Osteocyte (in vitro differentiated cells): ENCODE measurements at places on chromosomes 12 and 14. TPM values are rescaled to one million over a fixed set of nuclear protein-coding genes. Genes with fewer than 3 reads are reported as not detected.

- peaks cover 47% of the 10 kb centered on the region for H3K36me3 ChIP-seq
- peak; percentile 70 for DNase-seq
- no peak overlapping the region for H3K27ac ChIP-seq
- H3K27me3 ChIP-seq, result no peaks in the 10 kb centered on the region
Measured at GRCh38 chr12:2672863-2673262, 121.9 kb upstream of the FKBP4 start.

DNA sequence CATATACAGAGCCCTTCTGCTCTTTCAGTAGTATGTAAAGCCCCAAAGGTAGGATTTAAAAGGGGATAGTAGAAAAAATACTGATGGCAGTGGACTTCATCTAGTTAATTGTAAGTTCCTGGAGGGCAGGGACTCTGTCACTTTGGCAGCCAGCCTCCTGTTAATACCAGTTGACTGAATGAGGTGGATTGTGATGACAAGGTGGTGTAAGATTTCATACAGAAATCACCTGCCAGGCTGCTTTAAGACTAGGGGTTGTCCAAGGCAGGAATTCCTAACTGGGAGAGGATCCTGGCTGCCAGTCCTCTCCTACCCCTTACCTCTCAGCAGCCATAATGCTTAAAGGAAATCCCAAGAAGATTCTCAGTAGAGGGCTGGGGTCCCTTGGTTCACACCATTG, 7.3 kb downstream of the DYRK2 start:
- no peak for DNase-seq
- peaks cover 28% of the 10 kb centered on the region for H3K36me3 ChIP-seq
- H3K27me3 ChIP-seq, result no peaks in the 10 kb centered on the region

- no peak for DNase-seq
- H3K4me3 ChIP-seq, result no peak overlapping the region
- peaks cover 15% of the 10 kb centered on the region for H3K4me1 ChIP-seq
- H3K27me3 ChIP-seq, result no peaks in the 10 kb centered on the region
- H3K27ac ChIP-seq, result no peak overlapping the region
- no peaks in the 10 kb centered on the region for H3K36me3 ChIP-seq
Measured at GRCh38 chr12:47882781-47883546, 21.8 kb downstream of the VDR start.

DNA sequence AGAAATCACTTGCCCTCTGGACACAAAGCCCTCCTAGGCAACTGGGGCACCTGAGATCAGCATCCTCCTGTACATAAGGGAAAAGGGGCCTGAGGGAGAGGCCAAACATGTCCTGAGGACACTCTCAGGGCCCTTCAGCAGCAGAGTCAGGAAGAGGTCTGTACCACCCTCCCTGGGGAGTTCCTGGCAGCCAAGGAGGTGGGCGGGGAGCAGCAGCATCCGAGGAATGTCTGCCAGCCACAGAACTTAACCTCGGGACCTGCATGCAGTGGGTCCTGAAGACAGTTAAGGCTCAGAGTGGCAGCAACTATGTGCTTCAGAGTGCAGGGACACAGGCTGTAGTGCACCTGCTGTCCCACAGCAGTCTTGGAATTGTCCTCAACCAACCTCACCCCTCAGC, 62.1 kb downstream of the SPTB start:
- peaks cover 11% of the 10 kb centered on the region for H3K4me1 ChIP-seq
- H3K27ac ChIP-seq, result no peak overlapping the region
- no peak overlapping the region for H3K4me3 ChIP-seq
- no peaks in the 10 kb centered on the region for H3K36me3 ChIP-seq
- H3K27me3 ChIP-seq, result peaks cover 7% of the 10 kb centered on the region
- DNase-seq, result no peak

DNA sequence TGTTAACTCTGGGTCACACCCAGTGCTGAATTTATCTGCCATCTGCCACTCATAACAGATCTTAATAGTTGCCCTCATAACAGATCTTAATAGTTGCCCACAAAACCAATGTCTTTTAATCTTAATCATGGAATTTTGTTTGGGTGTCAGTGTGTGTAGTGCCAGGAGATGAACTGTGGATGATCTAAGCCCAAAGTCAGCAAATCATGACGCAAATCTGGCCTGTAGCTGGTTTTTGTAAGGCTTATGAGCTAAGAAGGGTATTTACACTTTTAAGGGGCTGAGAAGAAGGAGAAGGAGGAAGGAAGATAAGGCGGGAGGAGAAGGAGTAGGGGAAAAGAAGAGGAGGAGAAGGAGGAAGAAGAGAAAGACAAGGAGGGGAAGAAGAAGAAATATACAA, 10.0 kb upstream of the IL26 start:
- H3K27me3 ChIP-seq, result peaks cover 18% of the 10 kb centered on the region
- H3K4me3 ChIP-seq, result no peak overlapping the region
- H3K27ac ChIP-seq, result no peak overlapping the region
- DNase-seq, result no peak
- H3K36me3 ChIP-seq, result no peaks in the 10 kb centered on the region

- DNase-seq, result no peak
- H3K27ac ChIP-seq, result no peak overlapping the region
- H3K4me1 ChIP-seq, result peaks cover 9% of the 10 kb centered on the region
- no peaks in the 10 kb centered on the region for H3K27me3 ChIP-seq
Measured at GRCh38 chr12:111359231-111359913, 9.5 kb downstream of the PHETA1 start.

- H3K27ac ChIP-seq, result no peak overlapping the region
- H3K4me3 ChIP-seq, result no peak overlapping the region
- no peaks in the 10 kb centered on the region for H3K36me3 ChIP-seq
- DNase-seq, result no peak
- H3K27me3 ChIP-seq, result peaks cover 5% of the 10 kb centered on the region
Measured at GRCh38 chr12:32515137-32515873, 115.9 kb downstream of the FGD4 start.

DNA sequence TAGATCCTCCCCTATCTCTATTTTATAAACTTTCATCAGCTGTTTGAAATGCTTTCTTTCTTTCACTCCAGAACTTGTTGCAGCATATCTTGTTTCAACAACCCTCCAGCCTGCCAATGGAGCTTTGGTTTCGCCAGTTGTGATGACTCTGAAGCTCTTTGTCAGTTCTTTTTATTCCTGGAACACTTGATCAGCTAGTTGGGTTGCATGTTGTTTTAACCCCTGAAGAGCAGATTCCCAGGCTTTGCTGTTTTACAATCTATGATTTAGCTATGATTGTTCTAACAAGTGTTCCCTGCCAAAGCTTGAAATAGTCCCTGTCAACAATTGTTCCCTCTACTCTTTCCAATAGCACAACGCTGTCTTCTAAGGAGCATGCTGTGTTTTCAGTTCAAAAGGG, 50.6 kb upstream of the FUT8 start:
- peaks cover 8% of the 10 kb centered on the region for H3K27me3 ChIP-seq
- no peak overlapping the region for H3K4me3 ChIP-seq
- H3K4me1 ChIP-seq, result peaks cover 6% of the 10 kb centered on the region
- no peak for DNase-seq
- no peak overlapping the region for H3K27ac ChIP-seq

DNA sequence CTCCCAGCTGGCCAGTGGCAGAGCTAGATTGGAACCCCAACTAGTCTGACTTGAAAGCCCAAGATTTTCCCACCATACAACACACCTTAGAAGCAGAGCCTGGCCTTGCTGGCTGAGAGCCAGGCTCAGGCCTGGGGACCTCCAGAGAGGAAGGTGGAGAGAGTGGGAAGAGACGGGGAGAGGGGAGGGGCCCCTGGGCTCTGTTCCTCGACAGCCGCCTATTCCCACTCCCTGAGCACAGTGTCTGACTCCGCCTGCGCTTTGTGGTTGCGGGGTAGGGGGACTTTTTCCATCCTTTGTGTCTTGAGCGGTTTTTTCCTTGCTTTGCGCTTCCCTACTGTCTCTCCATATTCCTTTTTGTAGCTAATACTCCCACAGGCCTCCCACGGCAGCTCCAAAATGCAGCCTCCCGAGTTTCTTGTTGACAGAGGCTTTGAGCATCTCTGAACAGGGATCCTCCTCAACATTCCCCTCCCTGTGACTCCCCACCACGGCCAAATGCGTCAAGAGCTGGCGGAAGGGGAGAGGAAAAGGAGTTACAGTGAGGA, 4.0 kb upstream of the KCNH3 start:
- peak; percentile 67 for DNase-seq
- no peak overlapping the region for H3K4me3 ChIP-seq
- peaks cover 11% of the 10 kb centered on the region for H3K27me3 ChIP-seq
- H3K4me1 ChIP-seq, result peaks cover 9% of the 10 kb centered on the region
- H3K27ac ChIP-seq, result no peak overlapping the region
- peaks cover 3% of the 10 kb centered on the region for H3K36me3 ChIP-seq

GRCh38 chr12:21697904-21698630, 40.4 kb upstream of the LDHB start:
- H3K27ac ChIP-seq, result no peak overlapping the region
- peaks cover 48% of the 10 kb centered on the region for H3K4me1 ChIP-seq
- H3K36me3 ChIP-seq, result no peaks in the 10 kb centered on the region
- no peak overlapping the region for H3K4me3 ChIP-seq

DNA sequence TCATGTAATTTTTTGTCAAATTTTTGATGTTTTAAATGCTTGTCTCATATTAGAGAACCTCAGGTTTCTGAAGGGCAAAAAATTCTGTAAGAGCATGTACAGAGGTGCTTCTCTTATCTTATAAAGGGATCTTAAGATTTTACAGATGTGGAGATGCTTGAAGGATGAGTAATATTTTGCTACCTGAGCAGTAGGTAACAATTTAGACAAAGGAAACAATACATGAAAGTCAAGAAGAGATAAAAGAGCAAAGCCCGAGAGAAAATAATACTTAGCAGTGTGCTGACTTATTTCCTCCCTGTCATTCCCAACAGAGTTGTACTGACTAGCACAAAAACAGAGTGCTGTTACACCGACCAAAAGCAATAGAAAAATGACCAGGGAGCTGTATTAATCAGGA, 98.1 kb upstream of the PTPRR start:
- H3K4me3 ChIP-seq, result no peak overlapping the region
- no peaks in the 10 kb centered on the region for H3K36me3 ChIP-seq
- H3K27me3 ChIP-seq, result peaks cover 12% of the 10 kb centered on the region
- DNase-seq, result no peak
- no peaks in the 10 kb centered on the region for H3K4me1 ChIP-seq
- no peak overlapping the region for H3K27ac ChIP-seq

- H3K27me3 ChIP-seq, result no peaks in the 10 kb centered on the region
- no peaks in the 10 kb centered on the region for H3K36me3 ChIP-seq
- no peak overlapping the region for H3K27ac ChIP-seq
- H3K4me1 ChIP-seq, result no peaks in the 10 kb centered on the region
- DNase-seq, result peak; percentile 79
- H3K4me3 ChIP-seq, result no peak overlapping the region
Measured at GRCh38 chr12:34391771-34392581, 369.7 kb downstream of the ALG10 start.

DNA sequence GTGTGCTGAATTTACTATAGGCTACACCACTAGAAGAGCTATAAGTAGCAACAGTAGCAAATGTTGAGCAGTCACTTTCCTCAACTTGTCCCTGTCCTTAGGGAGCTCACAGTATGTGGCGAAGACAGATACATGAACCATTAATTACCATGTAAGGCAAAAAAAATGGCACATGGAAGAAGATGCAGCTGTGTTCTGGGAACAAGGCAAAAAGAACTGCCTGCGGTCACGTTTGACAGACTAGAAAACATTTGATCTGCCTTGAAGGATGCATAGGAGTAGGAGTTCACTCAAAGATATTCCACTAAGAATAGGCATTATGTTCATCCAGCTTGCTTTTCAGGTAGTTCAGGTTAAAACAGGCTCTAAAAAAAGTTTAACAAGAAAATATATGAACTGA, 46.5 kb upstream of the IFNG-AS1 start:
- no peak overlapping the region for H3K4me3 ChIP-seq
- DNase-seq, result no peak
- H3K36me3 ChIP-seq, result no peaks in the 10 kb centered on the region
- peaks cover 10% of the 10 kb centered on the region for H3K4me1 ChIP-seq
- no peaks in the 10 kb centered on the region for H3K27me3 ChIP-seq

DNA sequence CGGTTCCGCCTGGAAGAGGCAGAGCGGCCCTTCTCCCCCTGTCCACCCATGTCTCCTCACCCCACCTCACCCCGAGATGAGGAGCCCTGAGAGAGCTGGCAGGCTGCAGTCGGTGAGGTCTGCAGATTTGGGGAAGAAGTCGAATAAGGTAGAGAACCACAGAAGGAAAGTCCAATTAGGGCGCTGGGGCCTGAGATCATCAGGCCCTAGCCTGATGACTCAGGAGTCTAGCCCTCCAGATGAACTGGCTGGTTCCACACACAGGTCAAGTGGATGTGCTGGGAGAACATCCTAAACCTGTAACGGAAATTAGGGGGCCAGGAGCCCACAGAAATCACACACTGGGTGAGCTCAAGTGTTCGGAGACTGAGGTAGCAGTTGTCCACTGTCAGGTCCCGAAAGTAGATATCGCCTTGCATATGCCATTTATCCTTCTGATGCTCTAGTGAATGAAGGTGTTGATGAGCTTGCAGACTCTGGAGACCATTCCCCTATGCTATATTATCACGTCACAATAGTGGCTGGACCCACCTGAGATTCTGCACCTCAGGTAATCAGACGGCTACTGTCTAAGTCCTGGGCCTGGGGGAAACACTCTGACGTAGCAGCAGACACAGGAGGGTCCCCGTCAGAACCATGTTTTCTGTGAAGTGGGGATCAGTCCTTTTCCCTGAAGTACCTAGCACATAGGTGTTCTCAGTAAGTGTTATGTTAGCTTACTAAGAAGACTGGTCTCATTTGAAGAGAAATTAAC, 886 bp upstream of the METTL17 start:
- H3K27ac ChIP-seq, result peak overlapping the region; percentile 76
- no peaks in the 10 kb centered on the region for H3K27me3 ChIP-seq
- DNase-seq, result no peak
- H3K4me3 ChIP-seq, result no peak overlapping the region
- H3K36me3 ChIP-seq, result peaks cover 13% of the 10 kb centered on the region
- peaks cover 32% of the 10 kb centered on the region for H3K4me1 ChIP-seq

GRCh38 chr12:75642226-75642625, 130.8 kb upstream of the KRR1 start:
- no peak overlapping the region for H3K27ac ChIP-seq
- H3K4me3 ChIP-seq, result no peak overlapping the region
- peaks cover 7% of the 10 kb centered on the region for H3K4me1 ChIP-seq
- H3K27me3 ChIP-seq, result no peaks in the 10 kb centered on the region
- no peaks in the 10 kb centered on the region for H3K36me3 ChIP-seq

- H3K4me3 ChIP-seq, result no peak overlapping the region
- H3K27ac ChIP-seq, result no peak overlapping the region
- H3K36me3 ChIP-seq, result no peaks in the 10 kb centered on the region
- DNase-seq, result no peak
- H3K4me1 ChIP-seq, result no peaks in the 10 kb centered on the region
- H3K27me3 ChIP-seq, result peaks cover 38% of the 10 kb centered on the region
Measured at GRCh38 chr14:76311079-76311758, 64.7 kb upstream of the ESRRB start.

- peak overlapping the region; percentile 74 for H3K27ac ChIP-seq
- DNase-seq, result no peak
- peaks cover 37% of the 10 kb centered on the region for H3K4me1 ChIP-seq
- no peaks in the 10 kb centered on the region for H3K27me3 ChIP-seq
Measured at GRCh38 chr12:124626971-124627411, 59.6 kb upstream of the NCOR2 start.

The JPH4 gene
- total RNA-seq, result not detected in 2 replicates

The KCNJ8 gene
- total RNA-seq, result 0.24 and 0.59 TPM in 2 replicates

The CD4 gene
- total RNA-seq, result 0.60 and 0.62 TPM in 2 replicates

The MIP gene
- total RNA-seq, result not detected in 2 replicates

The TMEM63C gene
- 0.11 and 0.39 TPM in 2 replicates for total RNA-seq

The CPM gene
- total RNA-seq, result 0.21 and 1.0 TPM in 2 replicates

The GALNT6 gene
- total RNA-seq, result 0.71 and 0.94 TPM in 2 replicates

The HOXC4 gene
- total RNA-seq, result not detected in 2 replicates

The GLT8D2 gene
- 45.4 and 64.7 TPM in 2 replicates for total RNA-seq

The ACSS3 gene
- 5.6 and 6.0 TPM in 2 replicates for total RNA-seq

The BRI3BP gene
- total RNA-seq, result 4.9 and 5.4 TPM in 2 replicates
